ENCODE measurements at places on chromosomes 3 and 15.
A peak's percentile ranks its signal among the peaks of the same experiment; 100 is the strongest.

DNA sequence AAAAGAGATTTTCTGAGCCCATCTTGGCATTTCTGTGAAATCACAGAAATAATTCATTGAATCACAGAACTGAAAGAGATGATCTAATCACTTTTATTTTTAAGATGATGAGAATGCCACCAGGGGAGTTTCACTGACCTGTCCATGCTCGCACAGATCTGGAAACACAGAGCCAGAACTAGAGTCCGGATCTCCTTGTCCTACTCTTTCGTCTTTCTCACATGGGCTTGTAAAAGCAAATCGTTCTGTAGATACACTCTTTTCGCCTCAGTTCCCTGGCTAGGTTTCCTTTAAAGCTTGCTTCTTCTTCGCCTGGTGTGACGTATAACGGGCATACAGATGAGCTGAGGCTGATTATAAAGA, 122.5 kb upstream of the SPRED1 start:
- no peak for DNase-seq

GRCh38 chr3:20873235-20873634, 687.2 kb upstream of the SGO1 start:
- DNase-seq = no peak

DNA sequence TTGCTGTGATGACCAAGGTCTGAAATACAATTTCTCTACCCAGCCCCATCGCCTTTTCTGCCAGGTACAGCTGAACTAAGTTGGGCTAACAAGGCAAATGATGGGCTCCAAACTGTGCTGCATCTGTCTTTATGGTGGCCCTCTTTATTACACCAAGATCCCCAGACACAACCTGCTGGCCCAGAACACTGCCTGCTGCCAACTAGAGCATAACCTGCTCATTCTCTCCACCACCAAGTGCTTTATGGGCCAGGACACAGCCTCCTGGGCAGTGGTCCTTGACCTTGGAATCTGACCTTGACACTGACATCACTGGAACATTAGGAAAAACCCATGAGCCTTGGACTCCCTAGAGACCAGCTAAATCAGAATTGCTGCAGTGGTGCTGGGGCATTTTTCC, 3.3 kb downstream of the LINS1 start:
- DNase-seq = no peak

DNA sequence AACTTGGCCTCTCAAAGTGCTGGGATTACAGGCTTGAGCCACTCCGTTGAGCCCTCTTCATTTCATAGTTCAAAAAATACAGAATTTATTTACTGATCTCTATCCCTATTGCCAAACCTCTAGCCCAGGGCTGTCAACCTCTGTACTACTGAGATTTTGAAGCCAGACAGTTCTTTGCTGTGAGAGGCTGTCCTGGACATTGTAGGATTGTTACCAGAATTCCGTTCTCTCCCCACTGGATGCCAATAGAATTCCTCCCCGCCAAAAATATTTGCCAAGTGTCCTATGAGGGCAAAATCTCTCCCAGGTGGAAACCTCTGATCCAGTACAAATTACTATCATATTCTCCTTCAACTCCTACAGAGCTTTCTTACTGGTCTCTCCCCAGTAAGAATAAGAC, 29.6 kb upstream of the ADAMTS9 start:
- DNase-seq = no peak

DNA sequence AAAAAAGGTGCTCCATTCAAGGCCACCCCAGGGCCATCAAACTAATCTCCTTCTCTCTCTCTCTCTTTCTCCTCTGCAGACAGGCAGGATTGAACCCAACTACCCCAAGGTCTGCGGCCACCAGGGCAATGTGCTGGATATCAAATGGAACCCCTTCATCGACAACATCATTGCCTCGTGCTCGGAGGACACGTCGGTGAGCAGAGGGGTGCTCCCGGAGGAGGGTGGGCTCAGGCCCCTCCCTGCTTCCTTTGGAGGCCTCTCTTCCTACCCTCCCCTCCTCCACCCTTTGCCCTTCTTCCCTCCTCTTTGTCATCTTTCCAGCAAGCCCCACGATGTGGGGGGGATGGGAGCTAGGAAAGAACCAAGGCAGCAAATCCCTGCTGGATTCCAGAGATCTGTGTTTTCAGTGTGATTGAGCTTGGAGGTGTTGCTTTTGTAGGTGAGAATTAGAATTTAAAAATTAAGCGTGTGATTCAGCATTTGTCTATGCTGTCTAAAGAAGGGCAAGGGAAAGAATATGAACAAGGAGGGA, 116.3 kb downstream of the CORO2B start:
- DNase-seq = no peak

DNA sequence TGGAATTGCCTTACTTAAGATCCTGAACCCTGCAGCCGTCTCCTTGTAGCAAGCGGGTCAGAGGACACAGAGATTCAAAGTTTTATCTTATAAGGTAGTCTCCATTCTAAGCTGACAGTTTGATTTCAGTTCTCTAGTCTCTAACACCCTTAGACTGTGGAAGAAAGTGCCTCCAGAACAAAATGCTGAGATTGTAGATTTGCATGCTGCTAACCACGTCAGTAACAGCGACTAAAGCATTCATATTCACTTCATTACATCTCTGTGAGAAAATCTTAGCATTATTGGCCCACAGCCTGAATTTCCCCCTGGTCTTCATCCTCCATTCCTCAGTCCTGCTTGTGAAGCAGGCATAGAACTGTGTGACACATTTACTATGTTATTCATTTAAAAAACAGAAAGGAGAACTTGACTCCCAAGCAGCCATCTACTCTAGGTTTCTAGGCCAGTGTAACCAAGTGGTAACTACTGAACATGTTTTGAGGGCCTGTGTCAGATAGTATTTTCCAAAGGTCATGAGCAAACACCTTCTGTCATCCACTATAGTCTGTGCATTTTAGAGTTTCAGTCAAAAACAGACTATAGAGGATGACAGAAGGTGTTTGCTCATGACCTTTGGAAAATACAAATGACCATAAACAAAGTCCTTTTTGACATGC, 27.4 kb downstream of the ARIH2 start:
- no peak for DNase-seq

GRCh38 chr15:74725225-74725774, at the start of gene CYP1A1:
CYP1A1 (minus strand) TSS chr15:74725528; CDS start chr15:74723097, 2,431 bp downstream.
- no peak for DNase-seq

DNA sequence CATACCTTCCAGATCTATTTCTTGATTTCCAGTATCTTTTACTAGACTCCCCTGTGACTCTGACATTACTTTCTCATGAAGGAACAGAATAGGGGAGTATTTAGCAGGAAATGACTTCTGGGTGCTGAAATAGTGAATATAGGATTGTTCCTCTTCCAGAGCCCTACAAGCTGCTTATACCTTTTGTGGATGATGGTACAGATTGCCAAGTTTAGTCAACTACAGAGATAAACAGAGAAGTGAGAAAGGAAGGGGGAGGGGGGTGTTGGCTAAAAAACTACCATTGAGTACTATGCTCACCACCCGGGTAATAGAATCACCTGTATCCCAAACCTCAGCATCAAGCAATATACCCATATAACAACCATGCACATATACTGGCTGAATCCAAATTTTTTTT, 298.3 kb upstream of the GPR149 start:
- no peak for DNase-seq

DNA sequence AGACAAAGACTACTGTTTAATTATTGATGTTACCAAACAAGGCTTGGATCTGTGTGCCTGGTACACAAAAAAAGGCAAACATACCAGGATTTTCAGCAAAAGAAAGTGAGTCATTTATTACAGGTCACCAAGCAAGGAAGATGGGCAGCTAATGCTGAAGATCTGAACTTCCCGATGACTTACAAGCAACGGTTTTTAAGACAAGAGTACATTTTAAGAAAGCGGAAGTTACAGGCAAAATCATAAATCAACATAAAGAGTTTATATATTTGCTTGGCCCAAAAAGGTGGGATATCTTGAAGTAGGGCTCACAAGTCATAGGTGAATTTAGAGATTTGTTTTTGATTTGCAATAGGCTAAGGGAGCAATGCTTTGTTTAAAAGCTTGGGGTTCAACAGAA, 125.4 kb upstream of the SPATA16 start:
- no peak for DNase-seq

- DNase-seq = peak; percentile 9
These were observed 15.4 kb upstream of the FGD5 start for GRCh38 chr3:14803101-14803980.

DNA sequence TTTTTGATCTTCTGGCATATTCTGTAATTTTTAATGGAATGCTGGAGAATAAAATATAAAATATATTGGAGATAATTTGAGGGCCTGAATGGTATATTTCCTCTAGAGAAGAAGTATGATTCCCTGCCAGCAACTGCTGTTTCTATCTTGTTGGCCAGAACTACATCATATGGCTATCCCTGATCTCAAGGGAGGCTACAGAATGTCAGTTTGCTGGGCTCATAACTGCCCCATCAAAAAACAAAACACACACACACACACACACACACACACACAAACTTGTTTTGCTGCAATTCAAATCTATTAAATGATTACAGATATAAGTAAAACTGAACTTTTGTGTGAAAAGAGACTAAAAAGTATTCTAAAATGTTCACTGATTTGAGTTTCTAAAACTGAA, 51.0 kb downstream of the RASA2 start:
- peak; percentile 25 for DNase-seq

GRCh38 chr3:42704136-42704841, 1.7 kb upstream of the HHATL start:
- no peak for DNase-seq

DNA sequence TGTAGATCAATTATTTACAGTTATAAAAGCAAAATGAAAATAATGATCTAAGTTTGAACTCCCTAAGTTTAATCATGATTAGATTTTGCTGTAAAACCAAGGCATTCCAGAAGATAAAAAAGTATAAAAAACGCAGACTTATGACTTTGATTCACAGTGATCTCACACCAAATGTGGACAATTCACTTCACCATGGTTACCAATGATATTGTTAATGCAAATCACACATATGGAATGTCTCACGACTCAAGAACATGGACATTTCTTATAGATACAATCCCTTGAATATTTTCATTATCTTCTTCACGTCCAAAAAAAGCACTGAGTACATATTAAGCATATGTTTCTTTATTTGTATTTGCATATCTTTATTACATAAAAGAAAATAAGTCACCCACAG, 1054.2 kb downstream of the NAALADL2 start:
- no peak for DNase-seq

- DNase-seq = no peak
These were observed 6.0 kb upstream of the PIGZ start for GRCh38 chr3:196974661-196975060.

DNA sequence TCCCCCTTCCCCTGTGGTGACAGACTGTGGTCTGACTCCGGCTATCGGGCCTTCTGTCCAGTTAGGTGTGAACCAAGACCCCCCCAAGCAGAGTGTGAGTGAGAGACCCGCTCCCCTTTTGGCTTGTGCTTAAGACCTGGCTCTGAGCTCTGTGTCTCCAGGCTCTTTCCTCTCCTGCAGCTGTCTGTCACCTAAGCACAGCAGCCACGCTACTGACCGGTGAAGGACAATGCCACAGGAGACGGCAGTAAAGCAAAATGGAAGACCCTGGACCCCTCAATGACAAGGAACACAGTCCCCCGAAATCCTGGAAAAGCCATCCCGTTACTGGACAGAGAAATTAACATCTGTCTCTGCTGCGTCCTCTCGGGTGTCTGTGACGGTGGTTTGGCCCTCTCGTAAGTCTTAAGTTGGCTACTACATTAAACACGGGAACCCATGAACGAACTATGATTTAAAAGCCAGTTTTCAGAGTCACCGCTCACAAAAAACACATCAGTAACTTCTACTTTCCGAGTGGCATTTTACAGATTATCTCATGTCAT, 53.7 kb downstream of the CHSY1 start:
- DNase-seq = no peak

GRCh38 chr15:74613089-74613952, 2.3 kb upstream of the CLK3 start:
- DNase-seq = no peak

DNA sequence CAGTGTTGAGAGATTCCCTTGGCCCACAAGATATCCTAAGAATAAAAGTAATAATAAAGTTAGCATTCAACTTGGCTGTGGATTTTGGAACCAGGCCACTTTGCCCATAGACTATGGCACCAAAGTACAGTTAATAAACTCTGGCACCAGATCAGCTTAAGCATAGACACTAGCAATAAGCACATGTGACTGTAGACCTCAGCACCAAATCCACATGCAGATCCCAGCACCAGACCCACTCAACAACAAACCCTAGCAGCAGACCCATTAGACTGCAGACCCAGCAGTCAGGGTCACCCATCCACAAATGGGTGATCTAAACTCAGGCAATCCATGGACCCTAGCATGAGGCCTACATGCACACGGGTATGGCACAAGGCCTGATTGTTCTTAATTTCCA, 384.8 kb upstream of the CADM2 start:
- no peak for DNase-seq

- DNase-seq = no peak
These were observed 234.0 kb upstream of the PPP2R3A start for GRCh38 chr3:135731546-135731945.

- DNase-seq = no peak
These were observed 608.1 kb downstream of the ZNF385D start for GRCh38 chr3:21142949-21143348.
